ENCODE measurements at places on chromosomes 3 and 15.

DNA sequence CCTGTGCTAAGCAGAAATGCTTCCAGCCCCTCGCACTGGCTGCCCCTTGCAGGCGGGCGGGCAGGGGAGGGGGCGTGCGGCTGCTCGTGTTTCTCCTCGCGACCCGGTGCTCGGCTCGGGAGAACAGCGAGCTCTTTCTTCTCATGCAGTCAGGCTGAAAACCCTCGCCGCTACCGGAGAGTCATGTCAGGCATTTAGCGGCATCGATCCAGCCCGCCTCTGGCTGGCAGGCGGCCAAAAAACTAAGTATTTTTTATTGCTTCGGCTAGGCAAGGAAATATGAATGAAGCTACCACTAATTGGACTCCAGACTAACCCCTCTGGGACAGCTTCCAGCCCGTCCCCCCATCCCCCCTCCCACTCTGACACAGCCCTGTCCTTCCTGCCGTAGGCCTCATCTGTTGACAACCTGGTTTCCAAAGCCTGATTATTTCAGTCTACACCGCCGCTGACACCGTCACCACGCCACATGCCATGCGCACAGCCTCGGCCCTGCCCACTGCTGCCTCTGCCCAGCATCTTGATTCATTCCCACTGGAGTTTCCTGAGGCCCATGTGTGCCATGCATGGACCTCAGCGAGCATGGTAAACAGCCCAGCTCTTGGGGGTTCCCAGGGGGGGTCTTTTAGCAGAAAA lies 35.3 kb downstream of the TLE3 start:
- peak; percentile 84 for DNase-seq

DNA sequence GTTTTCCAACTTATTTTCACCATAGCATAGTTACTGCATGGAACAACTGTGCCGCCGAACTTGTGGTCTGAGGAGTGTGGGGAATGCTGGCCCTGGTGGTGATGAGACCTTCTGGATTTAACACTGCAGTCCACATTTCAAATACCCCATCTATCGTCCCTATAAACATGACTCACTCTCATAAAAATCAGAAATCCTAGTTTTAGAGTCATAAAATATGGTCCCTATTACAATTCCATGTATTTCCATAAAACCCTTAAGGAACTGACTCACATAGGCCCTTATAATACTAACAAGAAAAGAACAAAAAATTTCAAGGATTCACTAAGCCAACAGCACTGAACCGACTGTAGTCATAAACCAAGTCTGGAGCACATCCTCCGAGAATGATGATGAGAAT lies 147.2 kb downstream of the FOXP1 start:
- DNase-seq: no peak

DNA sequence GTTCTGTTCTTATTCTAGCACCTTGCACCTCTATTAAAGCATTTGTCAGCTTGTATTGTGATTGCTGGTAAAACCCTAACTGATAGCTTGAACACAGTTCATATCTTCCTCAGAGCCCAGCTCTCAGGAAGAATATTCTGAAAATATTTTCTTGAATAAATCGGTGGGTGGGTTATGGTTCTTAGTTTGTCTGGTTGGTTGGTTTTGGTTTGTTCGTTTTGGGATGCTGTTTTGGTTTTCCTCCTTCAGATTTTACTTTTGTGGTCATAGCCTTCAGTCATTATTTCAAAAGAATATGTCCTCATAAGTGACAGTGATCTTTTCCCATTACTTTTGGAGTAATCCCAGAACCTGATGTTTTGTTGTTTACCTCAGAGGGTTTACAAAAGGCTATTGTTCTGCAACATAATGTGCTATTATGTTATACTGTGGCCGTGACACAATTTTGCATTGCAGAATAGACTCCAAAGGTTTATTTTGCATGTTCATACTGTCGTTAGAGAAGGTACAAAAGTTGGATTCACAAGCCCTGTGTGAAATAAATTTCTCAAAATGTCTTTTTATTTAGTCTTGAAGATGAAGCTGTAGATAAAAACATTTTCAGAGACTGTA lies 2.7 kb upstream of the TMEM87A start:
- DNase-seq: no peak

DNA sequence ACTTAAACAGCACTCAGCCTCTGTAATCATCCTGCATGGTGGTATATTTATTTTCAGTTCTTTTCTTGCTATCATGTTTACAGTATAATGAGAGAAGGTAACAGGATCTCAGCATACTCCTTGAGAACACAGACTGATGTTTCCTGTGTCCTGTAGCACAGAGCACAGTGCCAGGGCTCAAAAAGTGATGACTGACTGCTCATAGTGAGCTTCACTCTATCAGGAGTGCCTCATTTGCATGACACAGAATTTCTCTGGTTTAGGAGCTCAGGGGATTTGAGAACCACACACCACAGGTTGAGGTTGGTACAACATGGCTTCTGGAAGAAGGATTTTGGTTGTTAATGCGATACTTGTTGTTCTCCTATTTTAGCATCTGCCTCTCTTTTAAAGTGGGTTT lies 68.5 kb upstream of the SLC2A2 start:
- no peak for DNase-seq

GRCh38 chr15:70095408-70096214 lies 2.1 kb downstream of the TLE3 start:
- no peak for DNase-seq

DNA sequence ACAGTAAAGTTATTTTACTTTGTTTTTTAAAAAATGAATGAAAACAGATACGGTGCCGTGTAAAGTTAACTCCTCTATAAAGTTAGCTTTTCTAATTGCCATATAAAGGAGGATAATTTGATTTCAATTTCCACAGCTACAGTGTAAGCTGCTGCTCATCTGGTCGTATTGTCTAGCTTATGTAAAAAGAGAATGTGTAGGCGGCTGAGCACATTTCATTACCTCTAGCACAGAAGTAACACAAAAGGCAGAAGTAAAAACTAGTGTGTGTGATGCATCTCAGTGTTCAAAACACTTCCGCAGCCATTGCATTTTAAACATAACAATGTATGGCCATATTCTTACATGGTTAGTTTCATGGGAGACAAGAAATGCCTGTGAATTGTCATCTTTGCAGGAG lies 105.0 kb upstream of the P2RY1 start:
- DNase-seq: no peak

- no peak for DNase-seq
These were observed 210.1 kb downstream of the CHST2 start for GRCh38 chr3:143329567-143330211.

DNA sequence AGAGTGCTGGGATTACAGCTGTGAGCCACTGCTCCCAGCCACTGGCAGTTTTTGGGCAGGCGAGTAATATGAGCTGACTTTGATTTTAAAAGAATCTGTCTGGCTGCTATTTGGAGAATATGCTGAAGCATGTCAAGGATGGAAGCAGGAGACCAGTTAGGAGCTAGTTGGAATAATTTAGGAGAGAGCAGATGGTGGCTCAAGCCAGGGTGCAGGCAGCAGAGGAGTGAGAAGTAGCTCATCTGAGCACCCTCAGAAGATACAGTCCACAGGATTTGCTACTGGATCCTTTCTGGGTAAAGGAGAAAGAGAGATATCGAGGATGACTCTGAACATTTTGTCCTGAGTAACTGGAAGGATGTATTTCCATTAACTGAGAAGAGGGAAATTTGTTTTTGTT lies 30.4 kb upstream of the BDH1 start:
- DNase-seq: no peak

DNA sequence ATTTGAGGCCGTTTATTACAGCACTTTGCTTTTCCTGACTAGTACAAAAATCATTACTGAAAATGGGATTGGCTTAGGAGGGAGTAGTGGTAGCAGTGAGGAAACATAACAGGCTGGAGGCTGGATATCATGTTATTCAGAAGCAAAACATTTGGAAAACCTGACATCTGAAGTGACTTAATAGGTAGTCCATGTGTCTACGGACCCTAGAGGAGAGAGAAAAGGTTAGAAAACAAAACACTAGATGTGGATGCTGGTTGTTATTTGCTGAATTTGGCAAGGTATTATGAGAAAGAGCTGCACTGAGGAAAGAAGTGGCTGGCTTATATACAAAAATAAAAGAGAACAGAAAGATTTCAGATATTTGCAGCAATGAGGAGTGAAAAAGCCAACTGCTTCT lies 139.9 kb downstream of the MEX3B start:
- no peak for DNase-seq

GRCh38 chr3:188506446-188506845 lies 352.5 kb downstream of the LPP start:
- no peak for DNase-seq

- no peak for DNase-seq
These were observed 57.4 kb downstream of the MGLL start for GRCh38 chr3:127764841-127765362.

- DNase-seq: no peak
These were observed 153.3 kb upstream of the TPM1 start for GRCh38 chr15:62889141-62889661.

DNA sequence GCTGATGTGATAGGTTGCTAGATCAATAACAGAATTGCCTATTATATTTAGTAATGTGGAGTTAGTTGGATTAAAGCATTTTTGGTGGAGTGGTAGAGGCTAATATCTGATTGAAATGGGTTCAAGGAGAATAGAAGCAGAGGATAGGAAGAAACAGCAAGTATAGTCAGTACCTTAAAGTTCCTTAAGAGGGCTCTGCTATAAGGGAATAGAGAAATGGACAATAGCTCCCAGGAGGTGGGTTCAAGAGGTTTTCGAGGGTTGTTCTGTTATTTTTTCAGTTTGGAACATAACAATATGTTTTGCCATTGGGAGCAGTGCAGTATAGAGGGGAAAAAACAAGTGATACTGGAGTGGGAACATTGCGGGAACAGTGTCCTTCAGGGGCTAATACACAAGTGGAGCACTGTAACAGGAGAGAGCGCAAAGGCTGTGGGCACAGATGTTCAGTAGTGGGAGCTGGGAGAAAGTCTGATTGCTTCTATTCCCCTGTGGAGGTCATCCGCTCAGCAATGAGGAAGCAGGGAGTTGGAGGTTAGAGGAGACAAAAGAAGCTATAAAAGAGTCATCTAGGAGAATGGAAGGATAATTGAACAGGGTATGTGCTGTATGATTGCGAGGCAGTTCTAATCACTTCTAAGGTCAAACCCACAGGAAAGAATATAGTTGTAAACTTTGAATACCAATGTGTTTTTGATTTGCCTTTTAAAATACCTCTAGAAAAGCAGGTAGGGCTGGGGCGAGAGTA lies 3.3 kb downstream of the MRPS11 start:
- DNase-seq: no peak

DNA sequence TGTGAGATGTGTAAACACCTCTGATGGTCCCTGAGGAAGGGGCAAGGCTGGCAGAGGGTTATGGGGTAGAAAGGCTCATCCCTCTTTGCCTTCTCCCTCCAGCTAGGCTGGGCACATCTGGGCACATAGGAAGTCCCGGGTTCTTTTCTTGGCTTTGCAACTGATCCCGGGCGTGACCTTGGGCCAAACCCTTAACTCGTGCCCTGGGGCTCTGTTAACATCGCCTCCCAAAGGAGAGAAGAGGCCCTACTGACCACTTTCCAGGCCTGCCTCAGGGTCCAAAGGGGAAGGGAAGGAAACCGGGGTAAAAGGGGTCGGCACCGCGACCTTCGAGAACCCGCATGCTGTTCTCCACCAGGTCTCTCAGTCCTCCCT lies 549 bp downstream of the C3orf18 start:
- DNase-seq: no peak

DNA sequence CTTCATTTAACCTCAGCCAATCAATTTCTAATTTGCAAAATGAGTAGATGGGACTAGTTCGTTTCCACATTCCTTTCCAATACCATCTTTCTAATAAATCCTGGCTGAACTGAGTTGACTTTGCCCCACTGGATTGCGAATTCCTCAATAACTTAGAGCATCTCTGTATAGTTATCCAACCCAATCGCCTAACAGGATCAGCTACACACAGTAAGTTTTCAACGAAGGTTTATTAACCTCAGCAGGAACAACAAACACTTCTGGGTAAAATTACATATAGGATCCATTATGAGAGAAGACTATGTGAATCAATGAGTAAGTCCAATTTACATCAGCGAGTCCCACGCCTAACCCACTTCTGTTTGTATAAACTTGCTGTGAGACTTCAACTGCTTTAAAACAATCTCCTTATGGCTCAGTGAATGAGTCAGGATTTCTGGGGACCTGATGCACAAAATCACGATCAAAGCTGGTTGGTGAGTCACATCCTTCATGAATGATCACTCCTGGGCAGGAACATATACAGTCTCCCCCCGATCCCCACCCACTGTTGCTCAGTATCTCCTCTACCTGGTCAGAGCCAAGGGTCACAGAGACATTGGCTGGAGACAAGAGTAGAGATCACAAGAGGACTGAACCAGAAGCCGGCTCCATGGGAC lies 142.8 kb downstream of the EDEM1 start:
- no peak for DNase-seq

- DNase-seq: no peak
These were observed 204.1 kb upstream of the TBL1XR1 start for GRCh38 chr3:177401375-177401774.

GRCh38 chr15:69891606-69892005 lies 206.1 kb downstream of the TLE3 start:
- DNase-seq: no peak

DNA sequence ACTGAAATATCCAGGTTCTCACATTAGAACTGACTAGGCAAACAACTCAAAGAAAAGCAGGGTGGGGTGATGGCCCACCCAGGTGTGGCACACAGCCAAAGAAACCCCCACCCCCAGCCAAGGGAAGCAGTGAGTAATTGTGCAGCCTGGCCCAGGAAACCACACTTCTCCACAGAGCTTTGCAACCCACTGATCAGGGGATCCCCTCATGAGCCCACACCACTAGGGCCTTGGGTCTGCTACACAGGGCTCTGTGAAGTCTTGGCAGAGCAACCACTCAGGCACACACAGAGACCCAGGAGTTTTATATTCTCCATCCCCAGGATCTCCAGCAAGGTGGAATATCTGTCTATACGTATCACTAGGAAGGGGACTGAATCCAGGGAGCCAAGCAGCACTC lies 22.2 kb upstream of the TRIM42 start:
- DNase-seq: no peak

GRCh38 chr3:183502237-183503181 lies 53.0 kb downstream of the KLHL6 start:
- peak; percentile 71 for DNase-seq

DNA sequence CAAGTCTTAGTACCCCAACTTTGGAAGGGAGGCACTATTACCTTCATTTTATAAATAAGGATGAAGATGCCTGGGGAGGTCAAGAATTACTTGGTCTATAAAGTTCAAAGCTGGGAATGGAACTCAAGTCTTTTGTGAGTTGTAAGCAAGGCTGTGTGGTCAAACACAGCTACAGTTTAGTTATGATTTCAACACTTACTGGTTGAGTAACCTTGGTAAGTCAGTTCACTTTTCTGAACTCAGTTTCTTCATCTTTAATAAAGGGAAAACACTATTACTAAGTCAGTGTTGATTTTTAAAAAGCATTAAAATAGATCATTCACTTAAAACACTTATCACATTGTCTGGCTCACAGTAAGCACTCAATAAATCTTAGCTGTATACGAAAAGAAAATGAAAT lies 200.4 kb upstream of the ADAMTS9 start:
- no peak for DNase-seq

DNA sequence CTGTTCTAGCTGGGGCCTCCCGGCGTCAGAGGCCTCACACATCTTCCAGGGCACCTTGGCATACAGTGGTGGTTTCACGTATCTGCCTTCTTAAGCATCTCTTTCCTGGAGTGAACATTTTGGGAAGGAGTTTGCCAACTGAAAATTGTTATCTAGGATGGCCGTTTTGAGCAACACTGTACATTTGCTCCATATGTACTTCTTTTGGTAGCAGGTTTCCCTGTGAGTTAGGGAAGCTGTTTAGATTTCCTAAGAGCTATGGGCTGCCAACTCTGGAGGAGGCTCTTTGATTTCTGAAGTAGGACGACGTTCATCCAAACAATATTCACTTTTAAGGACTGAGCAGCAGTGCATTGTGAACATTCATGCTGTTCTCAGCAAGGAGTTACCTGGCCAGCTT lies 665.9 kb downstream of the SQOR start:
- no peak for DNase-seq
